ENCODE measurements at places on chromosomes 3 and 15.

DNA sequence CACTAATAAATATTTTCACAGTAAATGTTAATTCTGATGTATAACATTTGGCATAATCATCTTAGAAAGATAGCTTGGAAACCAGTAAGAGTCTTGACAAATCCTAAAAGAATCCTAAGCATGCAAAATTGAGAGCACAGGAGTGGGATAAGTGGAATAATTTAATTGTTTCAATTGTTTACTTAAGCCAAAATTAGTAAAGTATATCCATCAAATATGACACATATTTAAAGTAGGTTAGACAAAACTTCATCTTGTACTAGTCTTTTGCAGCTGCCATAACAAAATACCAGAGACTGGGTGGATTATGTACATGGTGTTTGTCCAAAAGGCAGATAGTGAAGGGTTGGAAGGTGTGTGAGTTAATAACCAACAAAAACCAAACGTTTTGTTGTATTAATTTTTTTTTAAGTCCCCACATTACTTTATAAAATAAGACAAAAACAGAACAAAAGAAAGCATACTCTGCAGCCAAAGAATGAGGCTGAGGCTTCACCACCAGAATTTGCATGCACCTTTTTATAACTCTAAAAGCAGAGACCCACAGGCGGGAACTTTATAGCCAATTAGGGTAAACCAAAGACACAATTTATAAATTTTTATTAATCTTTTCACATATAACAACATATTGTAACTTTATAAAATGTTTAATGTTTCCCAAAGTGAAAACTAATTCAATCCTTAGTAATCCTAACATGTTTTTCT, 41.9 kb upstream of the CD200R1L start:
- no peak for DNase-seq

DNA sequence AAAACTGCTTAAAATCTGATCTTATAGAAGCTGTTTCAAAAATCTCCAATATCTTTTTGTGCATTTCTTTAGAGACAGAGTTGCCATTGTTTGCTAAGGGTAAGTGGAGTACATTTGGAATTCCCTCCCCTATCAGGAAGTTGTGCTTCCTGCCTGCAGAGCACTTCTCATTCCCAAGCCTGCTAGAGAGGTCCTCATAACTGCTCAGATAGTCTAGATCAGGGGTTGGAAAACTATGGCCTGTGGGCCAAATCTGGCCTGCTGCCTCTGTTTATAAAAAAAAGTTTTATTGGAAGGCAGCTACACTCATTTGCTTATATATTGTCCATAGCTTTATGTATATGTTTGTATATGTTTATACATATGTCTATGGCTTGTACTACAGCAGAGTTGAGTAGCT, 333.7 kb upstream of the PROK2 start:
- DNase-seq, result no peak

DNA sequence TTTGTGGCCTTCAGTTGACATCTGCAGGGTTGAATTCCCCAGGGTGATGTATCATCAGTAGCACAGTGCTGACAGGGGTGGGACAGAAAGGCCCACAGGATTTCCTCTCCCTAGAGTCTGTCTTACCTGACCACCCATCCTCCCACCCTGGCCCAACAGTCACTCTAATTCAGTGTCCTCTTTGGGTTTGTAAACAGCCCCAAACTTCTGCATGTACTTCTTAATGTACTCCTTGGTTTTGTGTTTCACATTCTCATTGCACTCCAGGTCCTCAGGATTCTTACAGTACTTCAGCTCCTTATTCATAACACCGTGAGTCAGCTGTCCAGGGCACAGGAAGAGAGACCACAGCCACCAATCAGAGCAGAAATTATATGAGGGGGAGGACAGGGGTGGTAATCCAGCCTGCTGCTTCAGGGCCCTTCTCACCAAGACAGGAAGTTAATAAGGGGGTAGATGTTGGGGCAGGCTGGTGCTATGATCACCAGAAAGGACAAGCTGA, 37.5 kb downstream of the NBEAL2 start:
- DNase-seq, result no peak

DNA sequence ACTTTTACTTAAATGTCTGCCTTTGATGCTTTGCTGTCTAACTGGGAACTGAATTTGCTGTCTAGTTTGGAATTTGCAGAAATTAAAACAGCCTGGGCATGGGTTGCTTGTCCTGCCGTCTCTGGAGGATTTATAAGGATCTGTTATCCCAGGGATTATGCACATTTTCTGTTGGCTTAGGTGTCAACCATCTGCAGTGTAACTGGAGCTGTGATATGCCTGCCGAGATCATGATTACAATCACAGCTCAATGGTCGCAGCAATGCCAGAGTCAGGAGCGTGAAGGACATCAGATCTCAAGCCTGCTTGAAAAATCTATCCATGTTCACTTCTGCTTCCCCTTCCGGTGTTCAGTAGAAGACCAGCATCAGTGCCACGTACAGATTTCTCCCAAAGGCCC, 41.8 kb upstream of the SETMAR start:
- no peak for DNase-seq

DNA sequence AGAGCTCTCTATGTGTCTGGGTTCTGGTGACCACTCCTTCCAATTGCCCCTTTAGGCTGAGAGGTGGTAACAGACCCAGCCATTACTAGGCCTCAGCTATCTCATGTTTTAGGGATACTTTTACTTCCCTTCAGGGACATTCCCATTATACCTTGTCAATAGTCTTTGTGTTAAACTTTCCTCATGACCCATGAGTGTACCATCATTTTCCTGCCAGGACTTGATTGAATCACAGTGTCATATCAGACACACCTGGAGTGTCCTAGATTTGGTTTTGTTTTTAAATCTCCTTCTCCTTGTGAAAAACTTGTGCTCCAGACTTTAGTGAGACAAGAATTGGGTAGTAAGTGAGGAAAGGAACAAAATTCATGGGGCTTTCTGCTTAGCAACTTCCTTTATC, 136.6 kb downstream of the KCNAB1 start:
- DNase-seq, result no peak

DNA sequence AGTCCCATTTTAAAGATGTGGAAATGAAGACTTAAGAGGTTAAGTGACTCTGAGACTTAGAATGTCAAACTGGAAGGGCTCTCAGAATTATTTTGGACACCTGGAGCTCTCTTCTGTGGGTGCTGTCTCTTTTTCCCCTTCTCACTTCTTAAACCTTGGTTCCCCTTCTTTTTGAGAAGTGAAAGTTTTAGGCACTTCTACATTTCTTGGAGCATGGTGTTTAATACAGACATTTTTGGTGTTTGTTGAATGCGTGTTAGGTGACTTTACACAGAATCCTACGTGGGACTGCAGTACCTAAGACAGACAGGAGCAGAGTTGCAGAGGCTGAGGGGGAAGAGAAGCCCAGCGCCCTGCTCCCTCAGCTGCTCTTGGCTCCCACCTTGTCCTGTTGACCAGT, 133.3 kb downstream of the MDFIC2 start:
- DNase-seq, result no peak

- DNase-seq, result no peak
These were observed 40.2 kb downstream of the TRANK1 start for GRCh38 chr3:36904641-36905040.

DNA sequence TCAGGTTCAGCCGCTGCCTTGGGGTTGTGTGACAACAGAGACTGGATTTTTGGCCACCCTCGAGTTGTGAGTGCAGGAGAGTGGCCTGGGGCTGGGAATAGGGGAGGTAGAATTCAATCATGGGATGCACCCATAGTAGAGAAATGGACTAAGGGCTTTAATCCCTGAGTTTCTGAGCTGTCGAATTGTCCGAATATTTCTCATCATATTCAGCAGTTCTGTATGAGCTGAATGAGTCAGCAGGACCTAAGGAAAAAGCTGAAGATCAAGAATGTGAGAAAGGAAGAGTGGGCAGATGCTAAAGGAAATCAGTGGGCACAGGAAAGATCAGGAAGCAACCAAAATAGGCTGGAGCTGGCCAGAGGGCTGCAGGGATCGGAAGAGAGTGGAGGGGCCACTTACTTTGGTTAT, 44.4 kb upstream of the SACM1L start:
- DNase-seq, result no peak

GRCh38 chr15:66617137-66618090, 51.6 kb upstream of the LCTL start:
- no peak for DNase-seq

DNA sequence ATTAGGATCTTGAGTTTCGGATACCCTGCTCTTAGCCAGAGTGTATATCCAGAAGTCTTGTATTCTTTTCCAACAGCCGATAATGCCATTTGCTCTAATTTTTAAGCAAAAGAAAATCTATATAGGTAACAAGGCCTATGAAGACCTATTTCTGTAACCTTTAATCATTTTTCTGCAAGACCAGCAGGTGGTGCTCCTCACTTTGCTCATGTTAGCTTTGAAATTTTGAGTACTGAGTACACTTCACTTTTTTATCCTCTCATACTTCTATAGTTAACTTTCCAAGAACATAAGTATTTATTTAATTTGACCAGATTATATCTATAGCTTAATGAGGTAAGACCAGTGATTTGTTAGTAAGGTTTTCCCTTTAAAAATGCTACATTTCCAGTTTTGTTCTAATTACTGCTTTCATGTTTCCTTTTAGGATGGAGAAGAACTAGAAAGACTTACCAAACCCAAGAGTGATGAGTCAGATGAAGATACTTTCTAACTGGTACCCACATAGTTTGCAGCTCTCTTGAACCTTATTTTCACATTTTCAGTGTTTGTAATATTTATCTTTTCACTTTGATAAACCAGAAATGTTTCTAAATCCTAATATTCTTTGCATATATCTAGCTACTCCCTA, 20.5 kb downstream of the SLC35A5 start:
- DNase-seq, result no peak

DNA sequence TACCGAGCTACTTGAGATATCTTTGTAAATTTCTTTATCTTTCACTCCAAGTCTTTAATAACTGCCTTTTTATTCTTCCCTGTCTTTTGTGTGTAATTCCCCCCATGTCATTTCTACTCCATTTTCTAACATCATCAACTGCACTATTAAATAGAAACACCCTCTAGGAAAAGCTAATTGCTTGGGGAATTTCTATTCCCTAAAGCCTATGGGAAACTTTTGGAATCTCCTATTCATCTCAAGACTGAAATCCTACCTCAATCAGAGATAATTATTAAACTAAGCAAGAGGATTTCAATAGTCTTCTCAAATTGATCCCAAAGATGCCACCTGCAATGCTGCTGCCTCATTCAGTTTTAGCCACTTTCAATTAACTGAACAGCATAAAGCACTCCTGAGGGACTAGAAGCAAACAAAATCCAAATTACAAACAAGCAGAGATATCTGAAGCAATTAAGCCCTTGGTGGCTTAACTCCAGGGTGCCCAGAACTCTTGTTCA, 598.7 kb downstream of the IGSF11 start:
- DNase-seq, result no peak

DNA sequence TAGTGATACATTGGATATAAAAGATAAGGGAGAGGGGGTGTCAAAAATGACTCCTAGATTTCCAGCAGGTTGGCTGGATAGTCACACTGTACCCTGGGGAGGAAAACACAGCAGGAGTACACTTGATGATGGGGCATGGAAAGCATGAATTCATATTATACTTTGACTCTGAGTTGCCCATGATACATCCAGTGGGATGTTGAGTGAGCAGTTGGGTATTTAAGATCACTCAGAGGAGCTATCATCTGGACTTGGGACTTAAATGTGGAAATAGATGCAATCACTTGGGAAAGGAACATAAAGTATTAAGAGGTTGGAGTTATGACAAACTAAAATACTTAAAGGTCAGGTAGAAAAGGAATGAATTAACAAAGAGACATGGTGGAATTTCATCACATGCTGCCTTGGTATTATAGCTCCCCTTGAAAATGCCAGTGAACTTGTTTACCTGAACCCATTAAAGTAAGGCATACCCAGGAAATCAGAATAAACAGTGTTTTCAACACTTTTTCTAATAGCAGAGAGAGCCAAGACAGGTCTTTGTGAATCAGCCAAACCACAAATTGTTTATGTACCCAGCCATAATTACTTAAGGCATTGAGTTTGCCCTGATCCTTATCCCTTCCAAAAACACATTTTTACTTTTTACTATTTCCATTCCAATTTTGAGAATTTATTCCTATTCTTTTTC, 49.9 kb upstream of the ABI3BP start:
- no peak for DNase-seq

DNA sequence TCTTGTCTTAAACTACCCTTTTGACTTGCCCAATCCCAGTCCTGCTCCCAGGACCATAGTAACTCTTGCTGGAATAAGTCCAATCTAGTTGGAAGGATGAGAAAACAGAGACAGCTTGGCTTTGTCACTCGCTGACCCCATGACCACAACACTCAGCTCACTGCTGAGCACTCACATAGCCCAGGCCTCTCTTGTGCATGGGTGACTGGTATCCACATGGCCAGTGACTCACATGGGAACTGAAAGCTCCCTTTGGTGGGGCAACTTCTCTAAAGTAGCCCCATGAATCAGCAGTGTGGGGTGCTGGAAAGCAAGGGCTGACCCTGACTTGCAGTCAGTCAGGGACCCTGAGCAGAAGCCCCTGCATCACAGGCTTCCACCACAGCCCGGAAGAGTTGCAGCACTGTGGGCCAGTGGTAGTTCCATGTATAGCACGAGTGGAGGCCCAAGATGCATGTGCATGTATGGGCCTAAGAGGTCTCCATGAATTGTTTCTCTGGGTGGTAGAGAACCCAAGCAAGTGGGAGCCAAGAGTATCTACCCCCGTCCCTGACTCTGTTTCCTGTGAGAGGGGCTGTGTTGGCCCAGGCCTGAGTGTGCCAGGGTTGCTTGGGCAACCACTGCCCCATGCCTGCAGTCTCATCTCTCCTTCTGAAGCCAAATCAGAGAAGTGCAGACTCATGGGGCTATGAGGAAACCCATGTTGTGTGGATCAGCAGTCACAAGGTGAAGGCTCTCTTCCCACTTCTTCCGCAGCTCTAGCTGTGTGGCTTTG, 62.1 kb upstream of the XCR1 start:
- no peak for DNase-seq

DNA sequence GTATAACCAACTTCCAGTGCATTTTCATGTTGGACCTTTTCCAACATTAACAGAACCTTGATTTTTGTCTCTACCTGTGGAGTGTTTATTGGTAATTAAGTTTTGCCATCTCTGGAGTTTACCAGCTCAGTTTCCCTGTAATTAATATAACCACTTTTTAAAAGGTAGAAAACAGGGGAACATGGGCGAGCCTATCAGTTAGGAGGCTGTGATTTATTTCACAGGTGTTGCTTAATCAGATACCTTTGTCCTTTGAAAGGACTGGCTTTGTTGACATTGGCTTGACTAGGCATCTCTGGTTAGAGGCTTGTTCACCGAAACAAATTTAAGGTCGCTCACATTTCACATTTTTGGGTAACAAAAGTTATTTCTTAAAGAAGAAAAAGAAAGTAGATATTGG, 622 bp downstream of the NAALADL2 start:
- no peak for DNase-seq

GRCh38 chr3:40930756-40931155, 268.5 kb upstream of the CTNNB1 start:
- DNase-seq, result no peak

GRCh38 chr15:39582977-39583595, 2.2 kb downstream of the THBS1 start:
- DNase-seq, result no peak

DNA sequence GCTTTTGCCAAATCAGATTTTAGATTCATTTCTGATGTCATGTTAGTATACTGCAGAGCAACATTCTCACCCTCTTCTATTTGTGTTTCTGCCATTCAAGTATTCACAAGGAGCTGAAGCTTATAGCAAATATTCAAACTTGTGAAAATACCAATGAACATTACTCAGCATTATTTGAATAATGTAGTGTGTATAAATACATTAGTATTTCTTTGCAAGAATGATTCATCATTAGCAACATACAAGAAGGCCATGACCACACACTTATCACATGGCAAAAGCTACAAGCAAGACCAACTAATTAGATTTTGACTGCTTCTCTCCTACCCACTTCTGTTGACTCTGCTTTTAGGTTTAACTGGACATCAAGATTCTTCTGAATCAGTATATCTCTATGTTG, 124.9 kb downstream of the IGSF11 start:
- DNase-seq, result no peak
